HS-27A (cell line): ENCODE measurements at places on chromosomes 7 and 10.

GRCh38 chr7:121235201-121235600 is 93.6 kb upstream of the WNT16 start:
- no peak for DNase-seq

- DNase-seq: no peak
Measured at GRCh38 chr7:134750083-134751062, 29.1 kb upstream of the CALD1 start.

- DNase-seq: no peak
Measured at GRCh38 chr10:63462442-63462841, 3.3 kb downstream of the JMJD1C start.

GRCh38 chr7:37604078-37604477 is 79.5 kb upstream of the GPR141 start:
- DNase-seq: no peak

DNA sequence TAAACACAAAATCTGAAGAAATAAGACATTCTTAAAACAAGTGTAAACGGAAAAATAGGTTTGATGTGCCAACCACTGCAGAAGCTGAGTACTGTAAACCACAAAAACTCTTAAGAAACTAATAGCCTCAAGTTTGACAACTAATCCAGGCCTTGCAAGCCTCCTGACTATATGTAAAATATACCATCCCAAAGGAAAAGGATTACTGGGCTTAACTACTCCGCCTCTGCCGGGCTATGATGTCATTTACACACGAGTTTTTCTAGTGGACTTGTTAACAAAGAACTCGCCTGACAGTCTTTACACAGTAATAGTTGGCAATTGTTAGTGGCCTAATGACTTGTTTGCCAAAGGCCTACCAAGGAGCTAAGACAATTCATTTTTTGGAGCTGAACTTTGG is 2.1 kb downstream of the KIF5B start:
- DNase-seq: no peak

DNA sequence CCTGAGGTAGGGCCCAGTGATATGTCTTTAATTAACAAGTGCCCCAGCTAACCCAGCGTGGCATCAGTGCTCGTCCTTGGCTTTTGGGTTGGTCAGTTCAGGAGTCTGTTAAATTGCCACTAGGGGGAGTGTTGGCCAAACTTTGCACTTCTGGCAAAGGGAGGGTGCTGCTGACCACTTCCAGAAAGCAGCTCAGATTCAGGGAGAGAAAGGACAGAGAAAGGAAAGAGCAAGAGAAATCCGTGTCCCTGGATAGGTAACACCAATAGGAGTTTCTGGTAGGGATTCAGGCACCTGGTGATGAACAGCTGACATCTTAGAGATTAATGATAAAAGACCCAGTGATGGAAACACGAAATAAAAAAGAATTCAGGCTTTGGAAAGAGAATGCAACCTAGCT is 243.1 kb upstream of the AOAH start:
- DNase-seq: peak; percentile 15

DNA sequence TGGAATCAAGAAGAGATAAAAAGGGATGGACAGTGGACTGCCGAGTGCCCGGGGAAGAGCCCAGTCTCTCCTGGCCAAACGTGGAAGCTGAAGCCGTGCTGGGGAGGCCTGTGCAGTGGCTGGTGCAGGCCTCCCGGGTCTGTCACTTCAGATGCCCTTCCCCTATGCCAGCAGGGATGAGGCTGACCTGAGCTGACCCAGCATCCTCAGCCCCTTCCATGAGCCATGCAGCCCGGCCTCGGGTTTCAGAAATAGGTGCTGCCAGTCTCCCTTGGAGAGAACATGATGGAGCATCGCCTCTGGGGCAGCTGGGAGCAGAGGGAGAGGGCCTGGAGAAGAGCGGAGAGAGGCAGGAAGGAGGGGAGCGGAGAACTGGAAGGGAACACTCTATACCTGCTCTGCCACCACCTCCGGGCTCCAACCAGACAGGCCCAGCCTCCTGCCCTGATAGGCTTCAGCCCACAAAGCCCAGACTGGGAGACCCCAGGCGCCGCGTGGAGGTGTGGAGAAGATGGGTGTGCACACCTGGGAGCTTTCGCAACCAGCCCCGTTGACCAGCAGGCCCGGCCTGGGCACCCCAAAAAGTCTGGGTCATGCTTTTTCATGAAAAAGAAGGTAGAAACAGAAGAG is 68.6 kb upstream of the PPP2R2D start:
- no peak for DNase-seq

DNA sequence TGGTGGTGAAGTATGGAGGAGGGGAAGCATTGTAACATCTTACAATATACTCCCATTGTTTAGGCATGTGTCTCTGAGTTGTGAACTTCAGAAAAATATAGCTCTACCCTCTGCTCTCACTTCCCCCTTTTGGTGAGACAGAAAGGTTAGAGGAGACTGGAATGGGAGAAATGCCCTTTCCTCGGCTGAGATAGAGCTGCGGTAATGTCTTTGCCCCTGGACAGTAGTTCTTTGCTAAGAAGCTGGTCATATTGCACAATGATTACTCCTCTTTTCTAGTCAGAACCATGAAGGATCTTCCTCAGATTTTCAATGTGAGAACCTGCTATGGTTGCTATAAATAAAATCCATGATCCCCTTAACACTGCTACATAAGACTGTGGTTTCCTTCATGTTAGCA is 171.0 kb downstream of the SEM1 start:
- no peak for DNase-seq

DNA sequence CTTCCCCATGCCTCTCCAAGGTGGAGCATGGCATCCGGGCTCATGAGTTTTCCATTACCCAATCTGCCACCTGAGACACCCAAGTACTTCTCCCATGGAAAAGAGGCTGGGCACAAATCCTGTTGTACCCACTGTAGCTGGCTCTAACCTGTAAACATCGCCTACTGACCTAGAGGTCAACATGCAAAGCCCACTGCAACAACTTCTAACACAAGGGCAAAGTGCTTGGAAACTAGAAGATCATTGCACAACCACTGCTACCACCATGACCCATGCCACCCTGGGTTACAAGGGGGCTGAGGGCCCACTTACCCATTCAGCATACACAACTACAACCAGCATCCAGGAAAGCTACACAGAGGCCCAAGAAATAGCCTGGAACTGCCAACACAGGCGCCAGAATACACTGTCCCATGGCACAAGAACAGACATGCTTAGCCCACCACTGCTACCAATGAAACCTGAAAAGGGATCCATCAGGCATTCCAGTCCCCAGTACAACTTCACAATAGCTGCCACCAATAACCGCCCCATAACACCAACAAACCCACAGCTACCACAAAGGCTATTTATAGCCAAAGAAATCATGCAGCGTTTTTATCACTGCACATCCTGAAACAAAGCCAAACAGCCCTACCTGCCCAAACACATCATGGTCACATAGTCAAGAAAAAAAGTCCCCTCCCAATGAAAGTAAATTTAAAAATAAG is 63.4 kb downstream of the RNF32 start:
- no peak for DNase-seq

- no peak for DNase-seq
Measured at GRCh38 chr10:95480102-95480900, 80.9 kb downstream of the SORBS1 start.

DNA sequence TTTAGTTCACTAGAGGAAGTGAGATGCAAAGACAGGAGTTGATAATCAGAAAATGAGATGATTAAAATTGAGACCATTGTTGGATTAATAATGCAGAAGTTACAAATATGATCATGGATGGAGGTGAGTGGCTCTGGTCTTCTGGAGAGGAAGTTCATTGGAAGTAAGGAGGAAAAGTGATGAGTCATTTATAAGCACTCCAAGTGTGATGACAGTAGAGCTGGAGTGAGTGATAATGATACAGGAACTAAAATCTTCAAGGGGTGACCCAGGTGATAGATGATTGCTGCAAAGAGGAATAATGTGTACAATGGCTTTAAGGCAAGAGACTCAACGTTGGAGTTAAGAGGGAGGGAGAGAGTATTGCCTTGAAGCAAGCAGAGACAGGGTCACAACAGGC is 20.7 kb downstream of the ZNF32 start:
- DNase-seq: no peak

GRCh38 chr10:50927522-50928189 is 42.2 kb upstream of the A1CF start:
- no peak for DNase-seq

- no peak for DNase-seq
Measured at GRCh38 chr10:78953113-78953798, 115.5 kb upstream of the ZMIZ1 start.

DNA sequence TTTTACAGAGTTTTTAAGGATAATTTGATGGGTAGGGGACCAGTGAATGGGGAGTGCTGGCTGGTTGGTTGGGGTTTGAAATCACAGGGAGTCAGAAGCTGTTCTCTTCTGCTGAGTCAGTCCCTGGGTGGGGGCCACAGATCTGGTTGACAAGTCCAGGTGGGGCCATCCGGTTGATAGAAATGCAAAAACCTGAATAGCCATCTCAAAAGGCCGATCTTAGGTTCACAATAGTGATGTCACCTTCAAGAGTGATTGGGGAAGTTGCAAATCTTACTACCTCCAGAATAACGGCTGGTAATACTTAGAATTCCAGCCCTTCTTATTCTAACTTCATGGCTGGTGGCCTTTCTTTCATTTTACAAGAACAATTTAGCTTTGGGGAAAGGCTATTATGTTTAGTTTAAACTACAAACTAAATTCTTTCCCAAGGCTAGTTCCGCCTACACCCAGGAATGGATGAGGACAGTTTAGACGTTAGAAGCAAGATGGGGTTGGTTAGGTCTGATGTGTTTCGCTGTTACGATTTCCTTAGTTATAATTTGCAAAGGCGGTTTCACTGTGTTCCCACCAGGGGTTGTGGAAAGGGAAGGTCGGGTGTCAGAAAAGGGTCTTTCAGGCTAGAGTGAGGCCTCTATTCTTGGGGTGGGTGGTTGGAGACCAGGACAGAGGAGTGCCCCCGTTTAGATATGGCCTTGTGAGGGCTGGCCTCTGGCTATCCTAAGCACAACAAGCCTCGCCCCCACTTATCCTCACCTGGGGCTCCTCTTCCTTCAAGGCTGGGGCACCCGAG is 27.4 kb downstream of the IFT22 start:
- DNase-seq: no peak

DNA sequence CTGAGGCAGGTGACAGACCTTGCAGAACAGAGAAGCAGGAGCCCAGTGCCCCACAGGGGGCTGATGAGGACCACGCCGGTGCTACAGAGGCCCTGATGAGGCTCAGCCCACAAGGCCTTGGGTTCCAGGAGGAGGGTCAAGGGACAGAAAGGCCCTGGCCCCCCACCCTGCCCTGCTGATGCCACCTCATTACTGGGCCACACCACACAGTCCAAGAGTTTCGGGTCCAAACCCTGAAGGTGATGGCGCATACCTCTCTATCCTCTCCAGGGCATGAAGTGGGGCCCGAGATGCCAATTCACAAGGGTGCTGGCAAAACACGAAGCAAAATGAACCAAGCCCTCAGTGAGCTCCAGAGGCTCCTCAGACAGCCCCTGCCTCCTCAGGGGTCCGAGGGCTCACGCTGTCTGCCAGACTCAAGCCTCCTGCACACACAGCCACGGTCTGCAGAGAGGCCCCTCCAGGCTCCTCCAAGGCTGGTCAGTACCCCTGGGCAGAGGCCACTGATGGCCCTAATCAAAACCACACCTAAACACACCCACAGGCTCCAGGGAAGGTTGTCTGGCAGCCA is 32.3 kb downstream of the RASGEF1A start:
- no peak for DNase-seq
